ENCODE measurements at places on chromosomes 7 and 10.

GRCh38 chr7:26305869-26306665 lies 14.4 kb downstream of the SNX10 start:
- no peak for DNase-seq

DNA sequence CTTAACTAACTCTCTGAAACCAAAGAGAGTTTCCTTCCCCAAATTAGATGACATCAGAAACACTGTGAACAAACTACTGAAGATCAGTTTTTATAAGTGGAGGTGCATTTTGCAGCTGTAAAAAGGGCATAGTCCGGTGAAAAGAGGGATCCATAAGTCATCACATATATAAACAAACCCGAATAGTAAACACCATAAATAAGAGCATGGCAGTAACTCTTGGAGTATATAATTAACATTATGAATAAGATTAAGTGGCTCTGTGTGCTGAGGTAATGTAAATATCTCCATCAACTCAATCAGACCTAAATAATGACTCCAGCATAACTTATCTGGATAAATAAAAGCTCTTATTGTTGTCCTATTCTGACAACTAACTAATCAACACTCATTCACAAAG lies 43.0 kb upstream of the SHTN1 start:
- no peak for DNase-seq

DNA sequence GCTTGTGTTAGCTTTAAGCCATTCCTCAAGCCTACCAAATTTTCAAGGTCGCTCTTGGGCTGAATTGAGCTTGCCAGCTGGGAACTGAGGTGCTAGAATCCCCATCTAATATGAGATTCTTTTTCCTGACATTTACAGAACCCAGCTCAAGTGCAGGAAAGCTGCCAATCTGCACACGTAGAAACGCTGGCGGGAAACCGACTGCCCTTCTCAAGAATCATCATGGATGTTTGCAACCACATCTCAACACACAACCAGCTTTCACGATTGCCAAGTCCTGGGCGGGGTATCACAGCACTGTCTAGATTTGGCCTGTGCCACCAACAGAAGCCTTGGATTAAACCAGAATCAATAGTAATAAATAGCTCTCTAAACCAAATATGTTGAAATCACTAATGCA lies 203.7 kb downstream of the DIP2C start:
- no peak for DNase-seq

- DNase-seq, result no peak
Measured at GRCh38 chr10:71021402-71021801, 133.0 kb upstream of the PCBD1 start.

DNA sequence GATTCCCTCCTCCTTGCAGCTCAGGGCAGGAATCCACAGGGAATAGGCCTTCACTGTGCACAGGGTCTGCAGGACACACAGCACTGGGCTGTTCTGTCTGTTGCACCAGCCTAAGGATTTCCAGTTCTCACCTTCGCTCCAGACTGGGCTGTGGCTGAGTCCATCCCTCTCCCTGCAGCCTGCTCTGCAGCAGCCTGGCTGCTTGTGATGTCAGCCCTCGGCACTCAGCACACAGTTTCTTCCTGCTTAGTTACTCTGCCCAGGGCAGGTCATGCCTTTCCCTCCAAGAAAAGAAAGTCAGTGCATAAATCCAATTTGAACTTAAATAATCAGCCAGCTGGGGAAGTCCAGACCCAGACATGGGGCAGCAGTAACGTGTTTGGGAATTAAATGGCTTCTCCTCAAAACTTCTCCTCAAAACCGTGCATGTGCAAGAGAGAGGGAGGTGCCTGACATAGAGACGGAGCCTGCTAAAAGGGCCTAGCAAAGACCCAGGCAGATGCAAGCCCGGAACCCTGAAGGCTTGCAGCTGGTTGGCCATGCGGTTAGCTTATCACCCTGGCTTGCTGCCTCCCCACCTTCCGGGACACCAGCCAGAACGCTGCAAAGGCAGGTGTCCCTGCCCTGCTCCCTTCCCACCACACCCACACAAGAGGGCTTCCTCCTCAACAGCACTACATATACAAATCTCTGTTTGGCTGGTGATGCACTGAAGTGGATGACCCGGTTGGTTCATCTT lies 10.9 kb upstream of the GDF2 start:
- no peak for DNase-seq

Data from activated CD4-positive, CD25-positive, alpha-beta regulatory T cell (primary cell).